ENCODE measurements at places on chromosomes 5 and 9.

- DNase-seq, result no peak
Observed at GRCh38 chr5:149320791-149321330, 24.4 kb upstream of the GRPEL2 start.

GRCh38 chr9:117458066-117458465 is 43.2 kb upstream of the ASTN2 start:
- DNase-seq, result no peak

DNA sequence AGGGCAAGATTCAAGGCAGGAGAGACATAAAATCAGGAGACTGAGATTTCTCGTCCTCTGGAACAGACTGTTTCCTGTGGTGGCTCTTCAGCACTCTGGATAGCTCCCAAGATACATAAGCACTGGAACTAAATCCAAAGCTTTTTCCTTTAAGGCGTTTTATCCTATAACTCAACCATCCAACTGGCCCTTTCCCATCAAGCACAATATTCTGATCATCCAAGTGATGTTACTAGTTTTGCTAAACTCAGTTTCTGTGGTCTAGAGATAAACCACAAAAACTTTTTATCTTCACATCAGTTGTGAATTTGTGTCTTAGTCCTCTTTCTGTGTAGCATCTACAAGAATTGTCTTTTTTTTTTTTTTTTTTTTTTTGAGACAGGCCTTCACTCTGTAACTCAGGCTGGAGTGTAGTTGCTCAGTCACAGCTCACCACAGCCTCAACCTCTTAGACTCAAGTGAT is 299.4 kb downstream of the COX7C start:
- no peak for DNase-seq

DNA sequence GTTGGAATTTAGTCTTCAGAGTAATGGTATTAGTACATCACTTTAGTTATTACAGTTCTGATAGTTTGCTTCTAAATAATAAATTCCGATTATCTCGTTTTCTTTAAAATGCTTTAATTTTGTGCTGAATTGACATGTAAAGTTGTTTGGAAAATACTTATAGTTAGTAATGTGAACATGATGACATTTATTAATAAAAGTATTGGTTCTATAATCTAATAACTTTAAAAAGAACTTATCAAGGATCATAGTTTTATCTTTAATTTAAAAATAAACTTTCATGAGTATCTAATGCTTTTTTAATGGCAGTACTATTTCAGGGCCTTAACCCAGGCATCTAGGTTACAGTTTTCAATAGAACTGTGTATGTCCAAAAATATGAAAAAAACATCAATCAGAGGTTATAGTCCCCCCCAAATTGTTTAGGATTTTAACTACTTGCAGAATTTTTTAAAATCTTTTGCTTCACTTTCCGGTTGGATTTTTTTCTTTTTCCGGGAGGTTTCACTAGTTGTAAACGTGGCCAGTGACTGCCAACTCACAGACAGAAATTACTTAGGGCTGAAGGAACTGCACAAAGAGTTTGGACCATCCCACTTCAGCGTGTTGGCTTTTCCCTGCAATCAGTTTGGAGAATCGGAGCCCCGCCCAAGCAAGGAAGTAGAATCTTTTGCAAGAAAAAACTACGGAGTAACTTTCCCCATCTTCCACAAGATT is 680 bp downstream of the GPX8 start:
- no peak for DNase-seq

DNA sequence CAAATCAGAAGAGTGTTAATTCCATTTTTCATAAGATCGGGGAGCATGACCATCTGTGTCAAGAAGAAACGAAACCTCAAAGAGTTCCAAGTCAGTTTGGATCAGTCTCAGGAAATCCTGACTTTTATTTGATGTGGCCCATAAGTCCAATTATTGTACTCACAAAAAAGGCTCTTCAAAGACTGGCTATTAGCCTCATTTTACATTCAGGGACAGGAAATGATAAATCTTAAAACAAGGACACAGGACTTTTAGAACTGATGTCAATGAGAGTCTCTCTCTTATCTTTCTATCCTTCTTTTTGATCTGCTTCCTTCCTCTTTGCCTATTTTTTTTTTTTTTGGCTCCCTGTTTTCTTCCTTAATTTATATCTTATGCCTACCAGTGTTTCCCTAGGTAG is 43.7 kb upstream of the SHOC1 start:
- DNase-seq, result no peak
